ENCODE measurements at places on chromosomes 13 and 19.

- peak; percentile 50 for DNase-seq
Observed at GRCh38 chr13:50284540-50284939, 269.3 kb downstream of the KCNRG start.

- DNase-seq = no peak
Observed at GRCh38 chr13:24511816-24512196, 772 bp downstream of the PARP4 start.

DNA sequence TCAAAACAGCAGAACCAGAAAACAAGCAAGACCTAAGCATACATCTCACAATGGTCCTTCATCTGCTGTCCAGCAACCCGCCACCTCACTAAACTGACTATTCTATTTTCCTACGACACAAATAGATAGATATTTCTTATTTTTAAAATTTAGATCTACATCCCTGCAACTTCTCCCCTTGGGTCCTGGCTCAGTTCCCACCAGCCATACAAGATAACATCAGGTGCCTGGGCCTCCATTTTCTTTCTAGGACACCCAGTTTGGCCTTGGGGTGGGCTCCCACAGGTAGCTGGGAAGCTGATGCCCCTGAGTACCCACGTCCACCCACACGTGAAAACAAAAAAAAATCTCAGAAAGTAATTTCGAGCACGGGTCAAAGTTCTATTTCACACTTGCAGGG, 47.6 kb downstream of the TGDS start:
- no peak for DNase-seq

- no peak for DNase-seq
Observed at GRCh38 chr19:956766-957440, 27.2 kb upstream of the WDR18 start.

DNA sequence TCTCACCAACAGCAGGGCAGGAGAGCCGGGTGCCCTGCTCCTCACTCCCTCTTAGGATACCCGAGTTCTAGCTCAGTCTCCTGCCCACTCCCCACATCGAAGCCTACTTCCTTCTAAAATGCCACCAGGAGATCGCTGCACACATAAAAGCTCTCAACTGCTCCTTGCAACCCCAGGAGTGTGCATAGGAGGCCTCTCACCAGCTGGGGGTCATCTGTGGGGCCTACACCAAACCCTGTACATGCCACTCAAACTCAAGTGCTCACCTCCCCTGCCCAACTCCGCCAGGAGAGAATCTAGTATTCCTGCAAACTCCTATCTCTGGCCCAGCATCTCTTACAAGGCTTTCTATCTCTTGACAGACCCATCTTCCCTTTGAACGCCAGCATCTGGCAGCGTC, 2.8 kb downstream of the SGTA start:
- DNase-seq = no peak

DNA sequence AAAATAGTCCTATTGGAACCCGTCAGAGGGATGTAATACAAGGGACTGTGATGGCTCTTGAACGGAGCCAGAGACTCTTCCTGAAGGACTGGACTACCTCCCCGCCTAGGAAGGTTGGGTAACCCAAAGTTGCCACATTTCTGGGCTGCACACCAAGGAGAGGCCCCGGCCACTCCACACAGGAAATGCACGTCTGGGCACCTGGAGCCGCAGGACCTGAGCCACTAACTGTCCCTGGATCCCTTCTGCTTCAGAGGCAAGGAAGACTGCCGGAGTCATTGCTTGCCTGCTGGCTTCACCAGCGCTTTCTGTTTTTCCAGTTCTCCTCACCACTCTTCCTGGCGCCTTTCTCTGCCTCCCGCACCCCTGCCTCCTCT, 1.2 kb upstream of the FLT1 start:
- DNase-seq = no peak

DNA sequence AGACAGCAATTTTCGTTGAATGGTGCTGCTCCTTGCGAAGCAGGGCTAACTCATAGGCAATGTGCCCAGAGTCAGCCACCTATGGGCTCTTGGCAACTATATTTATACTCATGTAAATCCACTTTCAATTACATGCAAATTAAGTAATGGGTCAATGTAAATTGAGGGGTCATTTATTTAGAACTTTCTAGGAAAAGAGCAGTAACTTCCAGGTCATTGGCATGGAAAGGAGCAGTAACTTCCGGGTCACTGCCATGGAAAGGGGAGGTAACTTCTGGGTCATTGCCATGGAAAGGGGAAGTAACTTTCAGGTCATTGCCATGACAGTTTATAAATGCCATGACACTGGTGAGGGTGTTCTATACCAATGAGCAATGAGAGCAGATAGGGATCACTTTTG, 11.6 kb downstream of the KLK4 start:
- no peak for DNase-seq

DNA sequence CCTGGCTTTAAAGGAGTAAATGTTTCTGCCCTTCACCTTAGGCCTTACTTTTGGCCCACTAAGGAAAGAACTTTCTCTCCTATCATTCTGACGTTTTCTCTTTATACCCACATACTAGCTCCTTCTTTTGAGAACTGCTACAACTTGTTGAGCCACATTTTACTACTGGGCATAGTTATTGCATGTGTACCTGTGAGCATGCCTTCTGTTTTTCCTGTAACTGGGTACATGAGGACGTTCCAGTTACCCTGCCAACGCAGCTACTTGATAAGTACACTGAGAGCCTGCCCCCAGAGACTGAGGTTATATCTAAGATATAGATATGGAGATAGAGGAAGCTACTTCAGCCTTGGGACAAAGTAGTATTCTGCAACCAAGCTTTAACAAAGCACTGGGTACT, 3.5 kb downstream of the CCDC169 start:
- no peak for DNase-seq

DNA sequence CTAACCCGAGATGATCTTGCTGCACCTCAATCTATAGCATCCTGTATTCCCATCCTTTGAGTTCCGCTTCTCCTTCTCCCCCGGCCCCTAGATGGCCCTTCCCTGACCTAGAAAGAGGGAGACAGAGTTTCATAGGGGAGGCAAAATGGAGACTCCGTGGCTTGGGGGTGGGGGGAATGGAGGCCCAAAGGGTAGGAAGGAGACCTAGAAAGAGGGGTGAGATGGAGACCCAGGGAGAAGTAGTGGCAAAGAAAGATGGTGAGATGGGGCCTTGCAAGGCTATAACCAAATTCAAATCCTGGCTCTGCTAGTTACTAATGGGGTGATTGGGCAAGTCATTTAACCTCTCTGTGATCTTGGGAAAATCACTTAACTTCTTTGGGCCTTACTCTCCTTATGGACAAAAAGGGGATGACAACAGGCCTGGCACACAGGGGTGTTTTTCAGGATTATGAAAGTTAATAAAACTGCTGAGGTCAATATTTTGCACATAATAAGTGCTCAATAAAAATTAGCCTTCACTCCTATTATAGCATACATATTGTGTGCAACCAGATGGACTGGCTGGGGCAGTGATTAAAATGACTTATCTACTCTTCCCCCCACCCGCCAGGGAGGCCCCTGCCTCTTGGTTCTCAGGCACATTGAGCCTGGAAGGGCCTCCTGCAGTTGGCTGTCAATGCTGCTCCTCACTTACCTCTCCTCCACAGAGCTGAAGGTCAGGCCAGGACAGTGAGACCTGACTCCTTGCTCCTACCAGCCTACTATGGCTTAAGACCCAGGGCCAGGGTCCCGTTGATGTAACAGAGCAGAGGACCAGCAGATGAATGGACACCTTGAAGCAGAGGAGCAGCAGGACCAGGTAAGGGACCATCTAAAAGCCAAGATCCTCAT, 633 bp downstream of the SPHK2 start:
- no peak for DNase-seq

GRCh38 chr19:32350987-32351348, 5.6 kb downstream of the ZNF507 start:
- DNase-seq = no peak

GRCh38 chr13:96772426-96772825, 221.8 kb downstream of the OXGR1 start:
- DNase-seq = no peak

- no peak for DNase-seq
Observed at GRCh38 chr13:33381906-33382305, 96.4 kb upstream of the STARD13 start.

GRCh38 chr13:67318860-67319259, 88.7 kb upstream of the PCDH9 start:
- DNase-seq = no peak

DNA sequence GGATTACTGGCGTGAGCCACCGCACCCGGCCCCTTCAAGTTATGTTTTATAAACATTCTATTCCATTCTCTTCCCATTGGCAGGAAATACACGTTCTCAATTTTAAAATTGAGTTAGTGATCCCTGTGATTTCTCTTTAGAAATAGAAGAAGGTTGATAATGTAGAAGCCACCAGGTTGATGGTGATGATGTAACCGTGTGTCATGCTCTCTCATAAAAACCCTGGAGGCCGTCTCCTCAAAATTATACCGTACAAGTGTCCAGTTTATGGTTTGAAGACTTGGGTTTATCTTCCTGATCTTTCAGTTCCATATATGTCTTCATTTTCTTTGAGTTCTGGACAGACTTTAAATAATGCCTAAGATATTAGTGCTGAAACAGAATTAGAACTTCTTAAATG, 32.2 kb downstream of the COG3 start:
- no peak for DNase-seq

- DNase-seq = no peak
Observed at GRCh38 chr13:59229861-59230260, 933.9 kb downstream of the DIAPH3 start.

- no peak for DNase-seq
Observed at GRCh38 chr13:114174529-114174961, 4.5 kb upstream of the CFAP97D2 start.

DNA sequence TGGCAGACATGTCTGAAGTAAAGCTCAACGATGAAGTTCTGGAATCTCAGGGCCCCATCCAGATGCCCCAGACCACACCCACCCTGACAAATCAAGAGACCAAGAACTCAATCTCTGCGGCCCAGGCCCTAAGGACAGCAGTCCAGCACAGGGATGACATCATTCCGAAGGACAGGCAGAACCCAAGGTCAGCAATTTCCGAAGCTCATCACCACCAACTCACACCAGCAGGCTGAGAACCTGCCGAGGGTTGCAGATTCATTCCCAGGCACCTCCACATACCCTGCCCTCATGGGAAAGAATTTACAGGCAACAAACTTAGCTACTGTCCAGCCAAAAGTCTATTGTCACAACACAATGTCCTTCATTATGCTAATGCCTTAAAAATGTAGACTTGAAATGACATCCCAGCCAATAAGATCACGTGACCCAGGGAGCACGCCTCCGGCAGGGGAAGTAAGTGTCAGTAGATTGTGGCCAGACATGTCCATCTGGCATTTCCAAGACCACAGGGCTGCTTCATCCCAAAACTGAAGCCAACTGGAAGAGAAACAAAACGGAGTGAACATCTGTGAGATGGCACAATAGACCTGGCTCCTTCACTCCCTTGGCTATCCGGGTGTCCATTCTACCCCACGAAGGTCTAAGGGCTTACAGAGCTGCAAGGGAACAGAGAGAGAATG, 98.8 kb downstream of the CRYL1 start:
- no peak for DNase-seq

- DNase-seq = no peak
Observed at GRCh38 chr13:45825387-45825650, 26.2 kb downstream of the SIAH3 start.

- DNase-seq = no peak
Observed at GRCh38 chr13:43835701-43836100, 43.8 kb downstream of the CCDC122 start.

- no peak for DNase-seq
Observed at GRCh38 chr13:32491028-32491427, 47.6 kb downstream of the N4BP2L2 start.

GRCh38 chr19:45900738-45901431, 1.5 kb downstream of the MYPOP start:
- DNase-seq = no peak

DNA sequence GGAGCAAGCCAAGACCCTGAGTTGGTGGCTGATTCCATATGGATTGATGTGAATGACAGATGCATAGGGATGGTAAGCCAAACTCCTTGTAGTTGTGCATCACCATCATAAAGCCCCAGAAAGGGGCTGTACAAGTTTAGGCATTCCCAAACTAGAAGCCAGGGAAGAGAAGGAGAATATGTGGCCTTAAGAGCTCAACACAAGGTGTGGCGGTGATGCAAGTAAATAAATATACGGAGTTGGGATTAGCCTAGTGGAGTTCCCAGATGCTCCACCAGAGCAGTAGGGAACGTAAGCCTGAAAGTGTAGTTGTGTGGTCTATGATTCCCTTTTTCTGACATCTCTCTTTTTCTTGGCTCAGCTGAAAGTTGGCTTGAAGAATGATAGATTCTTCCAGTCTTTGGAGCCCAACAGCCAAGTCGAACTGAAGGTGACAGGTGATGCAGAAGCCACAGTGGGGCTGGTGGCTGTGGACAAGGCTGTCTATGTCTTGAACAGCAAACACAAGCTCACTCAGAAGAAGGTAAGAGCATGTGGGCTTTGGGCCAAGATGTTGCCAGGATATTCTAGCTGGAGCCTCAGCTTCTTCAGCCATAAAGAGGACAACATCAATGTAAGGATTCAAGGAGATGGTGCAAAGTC, 30.1 kb downstream of the RDH8 start:
- no peak for DNase-seq

GRCh38 chr13:51697855-51698254, 106.1 kb downstream of the DHRS12 start:
- no peak for DNase-seq

- no peak for DNase-seq
Observed at GRCh38 chr13:24997367-24997967, 98.5 kb upstream of the PABPC3 start.

DNA sequence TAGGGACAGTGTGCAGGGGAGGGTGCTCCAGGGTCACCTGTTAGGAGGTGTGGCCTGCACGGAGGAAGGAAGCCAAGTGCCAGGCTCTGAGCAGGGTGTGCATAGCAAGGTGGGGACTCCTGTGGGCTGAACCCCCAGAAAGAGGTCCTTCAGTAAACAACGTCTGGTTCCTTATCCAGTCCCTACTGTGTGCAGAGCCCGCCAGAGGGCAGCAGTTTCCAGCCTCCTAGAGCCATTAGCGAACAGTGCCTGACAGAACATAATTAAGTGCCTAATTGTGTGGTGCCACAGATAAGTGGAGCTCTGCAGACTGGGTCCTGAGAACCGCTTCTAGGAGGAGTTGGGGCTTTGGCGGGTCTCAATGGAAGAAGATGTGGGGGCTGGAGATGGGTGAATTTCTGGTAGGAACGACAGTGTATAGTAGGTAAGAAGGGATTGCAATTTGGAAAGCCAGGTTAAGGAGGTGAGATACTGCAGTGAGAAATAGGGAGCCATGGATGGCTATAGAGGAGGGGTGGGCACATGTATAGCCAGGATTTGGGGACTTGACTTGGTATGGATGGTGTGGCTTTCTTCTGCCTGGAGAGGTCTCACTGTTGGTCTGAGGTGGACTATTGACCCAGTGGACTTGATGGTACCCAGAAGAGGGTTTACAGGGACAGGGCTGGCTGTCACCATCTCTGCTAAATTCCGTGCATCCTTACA, 323.1 kb downstream of the ZNF536 start:
- no peak for DNase-seq

- no peak for DNase-seq
Observed at GRCh38 chr13:36806102-36806501, 12.9 kb upstream of the RFXAP start.

- no peak for DNase-seq
Observed at GRCh38 chr19:2970201-2970835, 7.0 kb upstream of the TLE6 start.

GRCh38 chr19:8307965-8308866, at the start of gene CD320:
TSS of gene CD320 (minus strand) at chr19:8308358. CDS start at chr19:8308290, 68 bp downstream.
- DNase-seq = peak; percentile 81
